Hepatocyte (in vitro differentiated cells): ENCODE measurements at places on chromosomes 3 and 15.

GRCh38 chr3:138638641-138639040 lies 30.1 kb downstream of the FAIM start:
- DNase-seq: no peak

DNA sequence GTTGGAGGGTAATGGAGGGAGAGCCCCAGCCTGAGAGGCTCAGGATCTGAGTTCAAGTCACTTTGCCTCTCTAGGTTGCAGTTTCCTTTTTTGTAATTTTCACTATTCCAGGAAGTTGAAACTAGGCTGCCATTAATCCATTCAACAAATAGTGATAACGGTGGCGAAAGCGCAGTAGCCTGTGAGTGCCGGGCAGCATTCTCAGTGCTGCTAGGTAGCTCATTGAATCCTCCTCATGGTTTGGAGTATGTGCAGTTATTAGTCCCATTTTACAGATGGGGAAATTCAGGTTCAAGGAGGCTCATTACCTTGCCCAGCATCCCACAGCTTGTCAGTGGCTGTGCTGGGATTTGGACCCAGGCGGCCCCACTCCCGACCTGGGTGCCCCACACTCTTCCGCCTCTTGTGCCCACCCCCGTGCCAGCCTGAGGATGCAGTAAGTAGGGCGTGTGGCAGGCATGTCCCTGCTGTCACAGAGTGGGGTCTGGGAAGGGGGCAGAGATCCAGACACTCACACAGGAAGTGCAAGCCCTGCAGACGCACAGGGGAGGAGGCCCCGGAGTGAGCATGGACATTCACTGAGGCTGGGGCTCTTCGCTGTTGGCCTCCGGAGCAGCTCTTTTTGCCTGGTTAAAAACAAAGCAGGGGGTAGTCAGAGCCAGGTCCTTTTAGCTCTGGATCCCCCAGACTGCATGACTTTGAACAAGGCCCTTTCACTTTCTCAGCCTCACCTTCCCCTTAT lies 58.8 kb downstream of the SLC6A6 start:
- DNase-seq: no peak

GRCh38 chr15:28861031-28861534 lies 12.6 kb upstream of the GOLGA6L7 start:
- no peak for DNase-seq

DNA sequence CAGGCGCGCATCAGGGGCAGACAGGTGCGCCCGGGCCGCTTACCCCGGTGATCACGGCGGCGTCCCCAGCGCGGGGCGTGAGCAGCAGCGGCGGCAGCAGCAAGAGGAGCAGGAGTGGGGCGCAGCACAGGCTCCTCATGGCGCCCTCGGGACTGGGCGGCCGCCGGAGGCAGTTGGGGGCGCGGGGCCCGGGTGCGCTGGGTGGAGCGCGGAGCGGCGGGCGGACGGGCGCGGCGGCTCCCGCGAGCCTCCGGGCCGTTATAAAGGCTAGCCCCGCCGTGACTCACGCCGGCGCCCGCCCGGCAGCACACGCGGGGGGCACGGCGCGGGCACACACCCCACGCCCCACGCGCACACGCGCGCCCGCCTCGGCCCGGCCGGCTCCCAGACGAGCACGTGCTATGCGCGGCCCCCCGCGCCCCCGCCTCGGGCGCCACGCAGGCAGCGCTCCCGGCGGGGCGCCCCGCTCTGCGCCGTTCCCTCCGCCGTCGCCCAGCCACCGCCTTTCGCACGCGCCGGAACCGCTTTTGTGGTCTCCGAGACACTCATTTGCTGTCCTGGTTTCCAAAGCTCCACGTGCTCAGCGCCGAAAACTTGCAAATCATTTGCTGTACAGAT lies at the start of gene PROK2:
TSS of gene PROK2 (minus strand) at position 235 of the 618 bp plus-strand sequence. CDS start at position 139, 96 bp downstream.
- DNase-seq: peak; percentile 33

- DNase-seq: no peak
Measured at GRCh38 chr3:24968036-24968435, 460.0 kb upstream of the RARB start.

- no peak for DNase-seq
Measured at GRCh38 chr15:78207110-78207458, 27.3 kb downstream of the ACSBG1 start.
